ENCODE measurements at places on chromosomes 5 and 9.

DNA sequence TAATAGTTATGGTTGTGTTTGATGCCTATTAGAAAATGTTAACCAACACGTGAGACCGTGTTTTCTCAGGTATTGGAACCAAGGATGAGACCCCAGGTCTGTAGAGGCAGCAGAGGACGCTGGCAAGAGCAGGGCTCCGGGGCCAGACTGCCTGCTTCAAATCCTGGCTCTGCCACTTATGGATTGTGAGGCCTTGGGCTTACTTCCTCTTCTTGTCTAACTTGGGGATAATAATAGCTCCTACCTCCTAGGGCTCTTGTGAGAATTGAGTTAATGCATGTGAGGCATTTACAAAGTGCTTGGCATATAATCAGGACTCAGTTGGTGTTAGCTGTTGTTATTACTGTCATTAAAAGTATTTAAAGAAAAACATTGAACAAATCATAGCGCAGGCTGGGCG lies 85.5 kb upstream of the PITX1 start:
- no peak for DNase-seq

DNA sequence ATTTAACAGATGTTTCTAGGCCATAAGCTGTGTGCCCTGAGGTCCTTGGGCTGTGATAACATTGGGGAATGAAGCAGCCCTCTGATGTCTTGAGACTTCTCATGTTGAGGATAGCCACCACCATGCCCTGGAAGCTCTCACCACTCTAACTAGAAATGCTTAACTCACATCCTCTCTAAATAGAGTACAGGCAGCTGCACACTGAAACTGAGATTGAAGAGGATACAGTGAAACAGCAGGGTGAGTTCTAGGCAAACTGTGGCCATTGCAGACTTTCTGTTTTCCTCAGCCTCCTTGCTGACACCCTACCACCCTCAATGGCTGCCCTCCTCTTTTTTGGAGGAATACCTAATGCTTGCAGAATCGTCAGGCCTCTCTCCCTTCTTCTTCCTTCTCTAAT lies 22.4 kb downstream of the UTP15 start:
- no peak for DNase-seq

GRCh38 chr9:76176171-76176570 lies 218.1 kb downstream of the RFK start:
- no peak for DNase-seq

GRCh38 chr5:73952872-73953271 lies 326.9 kb downstream of the ARHGEF28 start:
- no peak for DNase-seq

GRCh38 chr5:78907255-78907891 lies 77.7 kb downstream of the ARSB start:
- DNase-seq: no peak

GRCh38 chr9:116471093-116471906 lies 215.8 kb upstream of the TRIM32 start:
- no peak for DNase-seq
